ENCODE measurements at places on chromosomes 7 and 10. TPM values are rescaled to one million over a fixed set of nuclear protein-coding genes. Genes with fewer than 3 reads are reported as not detected.

GRCh38 chr7:106848851-106849442 lies 16.1 kb upstream of the PIK3CG start:
- DNase-seq, result no peak

- no peak for DNase-seq
Observed at GRCh38 chr10:47401874-47402640, 18.0 kb upstream of the ZNF488 start.

GRCh38 chr10:130761032-130761575 lies 550.4 kb downstream of the TCERG1L start:
- DNase-seq, result no peak

GRCh38 chr10:3217301-3217700 lies 44.7 kb upstream of the PITRM1 start:
- no peak for DNase-seq

DNA sequence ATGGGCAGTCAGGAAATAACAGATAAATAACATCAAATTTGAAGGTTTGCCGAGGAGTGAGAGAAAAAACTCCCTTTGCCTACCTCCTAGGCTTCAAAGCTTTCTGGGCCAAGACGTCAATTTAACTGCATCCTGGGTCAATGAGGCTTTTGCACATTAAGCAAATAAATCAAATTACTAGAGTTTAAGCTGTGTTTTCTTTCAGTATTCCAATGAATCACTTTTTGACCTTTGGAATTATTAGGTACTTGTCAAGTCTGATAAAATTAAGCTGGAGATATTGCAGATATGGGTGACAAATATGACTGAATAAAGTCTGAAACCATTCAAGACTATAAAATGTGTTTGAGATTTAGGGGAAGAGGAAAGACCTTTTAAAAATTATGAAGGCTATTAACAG lies 22.2 kb downstream of the GLUD1 start:
- no peak for DNase-seq

DNA sequence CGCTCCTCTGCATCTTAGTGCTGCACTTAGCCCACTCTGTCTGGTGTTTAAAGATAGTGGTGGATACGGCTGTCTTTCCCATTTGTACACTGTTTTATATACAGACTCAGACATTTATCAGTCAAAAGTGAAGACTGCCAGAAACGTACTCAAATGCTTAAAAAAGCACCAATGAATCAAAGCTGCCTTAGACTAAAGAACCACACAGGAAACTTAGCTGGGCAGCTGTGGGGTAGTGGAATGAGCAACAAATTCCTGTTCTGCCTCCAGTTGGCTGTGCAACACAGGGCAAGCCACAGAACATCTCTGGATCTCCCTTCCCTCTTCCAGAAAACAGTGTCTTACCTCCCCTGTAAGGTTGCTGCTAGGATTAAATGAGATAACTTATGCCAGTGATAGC lies 76.0 kb downstream of the ATXN7L1 start:
- DNase-seq, result no peak

DNA sequence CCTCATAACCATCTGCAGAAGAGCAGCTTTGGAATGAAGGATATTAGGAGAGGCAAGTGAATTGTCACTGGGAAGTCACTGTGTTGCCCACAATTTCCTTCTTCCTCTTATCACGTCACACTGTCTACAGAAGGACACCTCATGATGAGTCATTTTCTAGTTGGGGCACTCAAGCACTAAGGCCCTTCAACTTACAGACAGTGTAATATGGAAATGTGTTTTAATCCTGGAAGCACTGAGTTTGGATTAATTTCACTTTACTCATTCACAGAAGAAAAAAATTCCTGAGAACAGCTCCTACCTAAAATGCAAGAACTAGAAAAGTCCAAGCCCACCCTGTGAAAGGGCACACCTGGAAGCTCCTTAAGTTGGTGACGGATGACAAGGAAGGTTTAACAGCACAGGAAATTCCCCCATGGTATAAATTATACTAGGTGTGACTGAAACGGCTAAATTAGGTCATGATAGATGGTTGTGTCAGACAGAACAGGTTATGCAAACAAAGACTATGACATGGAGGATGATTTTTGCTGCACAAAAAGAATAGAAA lies 56.6 kb downstream of the PARD3 start:
- no peak for DNase-seq

DNA sequence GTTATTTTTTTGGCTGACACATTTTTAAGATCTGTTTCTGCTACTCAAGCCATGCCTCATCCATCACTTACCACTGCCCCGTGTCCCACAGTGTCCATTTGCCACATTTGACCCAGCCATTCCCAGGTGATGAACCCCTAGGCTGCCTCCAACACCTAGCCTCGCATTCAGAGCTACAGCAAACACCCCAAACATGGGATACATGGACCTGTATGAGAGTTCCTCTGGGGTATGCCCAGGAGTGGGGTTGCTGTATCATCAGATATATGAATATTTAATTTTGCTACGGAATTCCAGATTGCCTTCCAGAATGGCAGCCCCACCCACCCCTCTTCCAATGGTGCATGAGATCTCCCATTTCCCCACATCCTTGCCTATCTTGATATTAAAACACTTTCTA lies 190.1 kb upstream of the RNF32 start:
- no peak for DNase-seq

GRCh38 chr7:123725586-123726171 lies 23.1 kb downstream of the WASL start:
- no peak for DNase-seq

GRCh38 chr10:6868036-6868725 lies 288.1 kb upstream of the PRKCQ start:
- DNase-seq, result no peak

GRCh38 chr10:132928261-132928660 lies 14.1 kb downstream of the CFAP46 start:
- DNase-seq, result no peak

DNA sequence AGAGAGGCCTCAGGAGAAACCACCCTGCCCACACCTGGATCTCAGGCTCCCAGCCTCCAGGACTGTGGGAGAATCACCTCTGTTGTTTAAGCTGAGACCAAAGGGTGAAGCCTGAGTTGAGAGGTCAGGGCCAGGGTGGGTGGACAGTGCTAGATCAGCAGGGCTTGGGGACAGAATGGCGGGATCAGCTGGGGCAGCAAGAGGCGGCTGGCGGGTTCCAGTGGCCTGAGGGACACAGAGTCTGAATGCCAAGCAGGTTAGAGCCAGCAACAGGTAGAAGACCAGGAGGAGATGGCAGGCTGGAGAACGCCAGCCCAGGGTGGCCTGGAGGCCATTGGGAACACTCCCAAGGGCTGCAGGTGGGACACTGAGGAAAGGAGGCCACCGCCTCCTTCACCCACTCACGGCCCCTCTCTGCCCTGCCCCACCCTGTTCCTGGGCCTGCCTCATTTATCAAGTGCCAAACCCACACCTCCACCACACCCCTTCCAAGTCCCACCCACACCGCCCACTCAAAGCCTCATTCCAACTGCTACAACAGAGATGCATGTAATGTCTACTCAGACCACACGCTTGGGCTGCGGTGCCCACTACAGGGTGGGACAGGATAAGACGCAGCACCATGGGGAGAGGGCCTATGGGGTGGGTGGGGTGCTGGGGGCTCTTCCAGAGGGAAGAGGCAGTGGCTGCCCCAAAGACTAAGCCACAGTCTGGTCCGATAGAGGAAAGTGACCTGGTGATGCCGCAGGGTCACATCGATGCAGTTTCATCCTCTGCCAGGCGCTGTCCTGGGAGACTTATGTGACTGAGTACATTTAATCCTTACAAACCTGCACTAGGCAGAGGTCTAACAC lies 173.9 kb downstream of the TNS3 start:
- no peak for DNase-seq

- DNase-seq, result peak; percentile 58
Observed at GRCh38 chr10:30587522-30588031, 42.0 kb downstream of the LYZL2 start.

- DNase-seq, result no peak
Observed at GRCh38 chr7:128827248-128827958, 2.8 kb upstream of the FLNC start.

DNA sequence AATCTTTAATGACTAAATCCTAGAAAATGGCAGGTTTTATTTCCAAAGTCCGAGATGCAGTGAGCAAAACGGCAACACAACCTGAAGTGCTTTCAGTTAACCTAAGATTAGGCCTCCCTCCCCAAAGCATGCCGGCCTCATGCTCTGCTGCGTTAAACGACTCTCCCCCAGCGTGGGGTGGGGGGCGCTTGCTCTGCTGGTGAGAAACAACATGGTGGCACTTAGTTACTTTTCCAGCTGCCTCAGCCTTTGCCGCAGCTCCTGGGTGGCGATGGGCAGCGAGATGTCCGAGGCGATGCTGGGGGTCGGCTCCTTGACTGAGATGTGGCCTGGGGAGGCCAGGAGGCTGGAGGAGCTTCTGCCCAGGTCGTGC lies 36.7 kb upstream of the NCAPG2 start:
- DNase-seq, result no peak

GRCh38 chr10:50250096-50250854 lies 1.0 kb downstream of the ASAH2 start:
- no peak for DNase-seq

DNA sequence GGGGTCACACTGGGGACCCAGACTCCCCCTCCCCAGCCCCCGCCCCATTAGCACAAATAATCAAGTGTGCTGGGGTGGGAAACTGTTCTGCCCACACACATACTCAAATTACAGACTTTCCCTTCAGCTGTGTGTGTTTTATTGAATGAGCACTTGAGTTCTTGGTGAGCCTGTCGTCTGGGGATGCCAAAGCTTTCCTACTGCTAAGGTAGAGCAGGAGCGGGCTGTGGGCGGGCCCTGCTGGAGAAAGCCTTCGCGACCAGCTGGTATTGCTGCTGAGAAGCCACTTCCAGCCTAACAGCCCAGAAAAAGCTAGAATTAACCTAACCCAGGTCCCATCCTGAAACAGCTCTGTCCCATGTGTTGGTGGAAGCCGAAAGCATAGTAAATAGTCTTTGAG lies 87.0 kb upstream of the KMT2E start:
- no peak for DNase-seq

DNA sequence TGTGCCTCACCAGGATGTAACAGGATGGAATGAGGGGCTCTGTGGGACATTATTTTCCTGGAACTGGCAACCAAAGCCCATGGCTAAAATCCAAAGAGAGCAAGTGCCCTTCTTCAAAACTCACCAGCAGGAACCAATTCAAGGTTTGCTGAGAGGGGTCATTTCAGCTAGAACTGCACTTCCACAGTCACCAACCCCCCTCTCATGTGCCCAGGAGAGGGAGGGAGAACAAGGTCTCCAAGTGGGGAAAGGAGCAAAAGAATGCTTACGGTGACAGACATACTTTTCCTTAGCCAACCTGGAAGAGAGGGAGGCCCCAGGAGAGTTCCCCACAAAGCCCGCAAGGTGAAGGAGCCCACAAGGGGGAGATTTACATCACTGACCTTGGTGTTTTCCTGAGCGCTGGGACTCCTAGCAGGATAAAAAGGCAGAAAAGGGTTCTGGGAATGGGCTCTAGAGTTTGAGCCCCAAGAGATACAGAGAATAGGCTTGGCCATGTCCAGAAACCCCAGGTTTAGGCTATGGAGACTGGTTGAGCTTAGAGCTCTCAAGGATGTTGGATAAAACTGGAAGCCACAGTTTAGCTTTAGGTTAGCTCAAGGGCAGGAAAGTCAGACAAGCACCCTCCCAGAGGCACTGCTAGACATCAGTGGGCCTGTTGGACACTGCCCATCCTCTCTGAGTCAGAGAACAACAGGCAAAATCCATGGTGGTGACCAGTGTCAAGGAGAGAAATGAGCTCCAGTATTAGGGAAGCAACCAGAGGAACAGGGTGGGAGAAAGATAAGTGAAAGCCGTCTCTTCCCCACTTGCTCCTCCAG lies 63.9 kb upstream of the GHITM start:
- no peak for DNase-seq

GRCh38 chr7:33624215-33624614 lies 281.1 kb upstream of the BMPER start:
- no peak for DNase-seq

- DNase-seq, result no peak
Observed at GRCh38 chr10:99674762-99675161, 15.5 kb downstream of the ENTPD7 start.

GRCh38 chr10:64142395-64142794 lies 621.2 kb downstream of the REEP3 start:
- no peak for DNase-seq

- no peak for DNase-seq
Observed at GRCh38 chr7:140143997-140144396, 32.8 kb downstream of the KDM7A start.

DNA sequence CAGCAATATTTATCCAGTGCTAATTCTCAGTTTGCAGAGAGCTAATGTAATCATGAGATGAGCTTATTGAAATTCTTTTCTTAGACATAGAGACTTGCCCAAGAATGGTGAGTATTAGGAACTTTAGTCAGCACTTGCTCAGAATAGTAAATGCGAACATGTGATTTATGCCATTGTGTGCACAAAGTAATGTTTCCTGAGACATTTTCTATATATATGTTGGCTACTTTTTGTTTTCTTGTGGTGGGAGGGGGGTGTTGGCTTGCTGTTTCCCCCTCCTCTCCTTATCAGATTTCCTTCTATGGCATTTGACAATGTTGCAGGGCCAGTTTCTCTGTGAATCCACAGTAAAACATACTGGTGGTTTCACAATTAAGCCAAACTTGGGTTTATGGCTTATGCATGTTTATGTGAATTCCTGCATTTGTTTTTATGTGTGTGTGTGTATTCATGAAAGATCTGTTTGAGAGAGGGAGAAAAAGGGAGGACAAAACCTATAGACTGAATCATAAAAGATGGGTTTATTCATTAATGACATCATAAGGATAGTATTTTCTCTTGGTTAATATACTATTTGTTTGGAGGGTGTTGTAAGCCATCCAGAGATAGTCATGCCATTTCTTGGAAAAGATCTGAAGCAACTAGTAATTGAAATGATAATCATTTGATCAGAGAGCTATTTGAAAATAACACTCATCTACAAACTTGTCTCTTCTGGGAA lies 36.3 kb downstream of the ARID5B start:
- DNase-seq, result no peak

GRCh38 chr10:60951272-60951724 lies 7.3 kb upstream of the RHOBTB1 start:
- DNase-seq, result no peak

DNA sequence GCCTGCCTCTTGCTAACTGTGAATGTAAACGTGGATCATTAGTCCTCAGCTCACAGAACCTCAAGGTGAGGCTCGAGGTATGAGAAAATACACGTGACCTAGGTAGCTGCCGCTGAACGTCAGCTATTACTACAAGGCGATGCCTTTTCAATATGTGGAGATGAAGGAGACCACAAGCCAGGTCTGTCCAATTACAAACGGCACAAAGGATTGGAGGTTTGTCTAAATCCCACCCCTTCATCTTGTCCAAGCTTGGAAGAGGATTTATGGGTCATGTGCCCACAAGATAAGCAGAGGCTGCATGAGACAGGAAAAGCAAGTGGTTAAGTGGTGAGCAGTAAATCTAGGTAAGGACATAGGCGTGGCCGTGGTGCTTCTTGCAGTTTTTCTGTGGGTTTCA lies 3.4 kb downstream of the H2BK1 start:
- DNase-seq, result no peak

GRCh38 chr7:127759945-127760421 lies 108.0 kb downstream of the SND1 start:
- no peak for DNase-seq

The BTRC gene
- total RNA-seq, result 13.1 TPM

The METTL27 gene
- 2.1 TPM for total RNA-seq

The ZNF425 gene
- 0.39 TPM for total RNA-seq

The SKAP2 gene
- total RNA-seq, result 0.91 TPM

The BTBD16 gene
- total RNA-seq, result not detected

The IMPDH1 gene
- 27.0 TPM for total RNA-seq

The HABP2 gene
- total RNA-seq, result not detected

The LCOR gene
- 46.0 TPM for total RNA-seq

All from CD4-positive, alpha-beta T cell (primary cell).